AML-193 (cell line): ENCODE measurements at places on chromosomes 4 and X.
A peak's percentile ranks its signal among the peaks of the same experiment; 100 is the strongest.

GRCh38 chr4:8706216-8707044 lies 113.9 kb downstream of the CPZ start:
- no peak for DNase-seq

DNA sequence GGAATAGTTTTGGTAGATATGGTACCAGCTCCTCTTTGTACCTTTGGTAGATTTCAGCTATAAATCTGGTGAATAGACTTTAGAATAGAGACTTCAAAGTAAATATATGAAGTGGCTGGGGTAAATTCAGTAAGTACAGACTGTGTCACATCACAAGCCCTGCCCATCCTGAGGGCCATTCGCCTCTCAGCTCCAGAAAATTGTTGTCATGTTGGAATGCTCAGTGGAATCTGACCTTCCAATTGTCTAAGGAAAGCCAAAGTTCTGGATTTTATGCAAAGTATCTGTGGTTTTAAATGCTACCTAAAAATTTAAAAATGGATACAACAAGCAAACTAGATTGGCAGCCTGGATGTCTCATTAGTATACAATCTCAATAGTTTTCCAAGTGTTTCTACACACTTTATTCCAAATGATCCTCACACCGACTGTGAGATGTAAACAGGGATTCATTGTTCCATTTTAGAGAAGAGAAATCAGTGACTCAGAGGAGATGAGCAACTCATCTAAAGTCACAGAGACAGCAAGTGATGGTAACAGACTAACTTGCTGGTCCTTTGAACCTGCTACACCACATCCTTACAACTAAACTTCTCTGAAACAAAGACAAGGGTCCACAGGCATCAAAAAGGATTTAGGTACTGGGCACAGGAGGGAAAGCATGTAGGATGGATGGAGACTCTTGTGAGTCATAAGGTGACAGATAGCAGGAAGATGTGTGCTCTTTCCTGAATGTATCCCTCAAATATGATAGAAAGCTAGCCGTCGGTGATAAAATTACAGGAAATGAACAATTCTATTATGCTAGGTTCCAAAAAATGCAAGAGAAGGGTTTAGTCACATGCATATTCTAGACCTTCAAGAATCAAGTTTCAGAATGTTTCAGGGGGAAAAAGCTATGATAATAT lies 127.3 kb downstream of the ATP10D start:
- no peak for DNase-seq

GRCh38 chr4:105605493-105605892 lies 53.1 kb downstream of the ARHGEF38 start:
- peak; percentile 2 for DNase-seq

DNA sequence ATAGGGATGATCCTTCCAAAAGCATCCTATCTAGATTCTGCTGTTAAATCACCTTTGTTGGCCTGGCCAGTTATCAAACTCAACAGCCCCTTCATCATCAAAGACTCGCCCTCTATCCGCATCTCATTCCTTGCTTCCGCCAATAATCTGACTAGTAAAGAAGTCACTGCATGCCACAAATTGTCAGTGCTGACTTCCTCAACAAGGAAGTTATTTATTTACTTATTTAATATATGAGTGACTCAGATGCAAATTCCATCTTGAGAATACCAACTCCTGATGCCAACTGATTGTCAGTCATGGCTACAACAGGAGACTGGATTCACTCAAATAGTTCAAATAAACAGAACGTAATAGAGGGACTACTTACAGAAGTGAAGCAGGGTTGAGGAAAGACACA lies 283.8 kb downstream of the TRIML1 start:
- DNase-seq = no peak

GRCh38 chr4:22522706-22523501 lies 7.0 kb upstream of the ADGRA3 start:
- DNase-seq = no peak

DNA sequence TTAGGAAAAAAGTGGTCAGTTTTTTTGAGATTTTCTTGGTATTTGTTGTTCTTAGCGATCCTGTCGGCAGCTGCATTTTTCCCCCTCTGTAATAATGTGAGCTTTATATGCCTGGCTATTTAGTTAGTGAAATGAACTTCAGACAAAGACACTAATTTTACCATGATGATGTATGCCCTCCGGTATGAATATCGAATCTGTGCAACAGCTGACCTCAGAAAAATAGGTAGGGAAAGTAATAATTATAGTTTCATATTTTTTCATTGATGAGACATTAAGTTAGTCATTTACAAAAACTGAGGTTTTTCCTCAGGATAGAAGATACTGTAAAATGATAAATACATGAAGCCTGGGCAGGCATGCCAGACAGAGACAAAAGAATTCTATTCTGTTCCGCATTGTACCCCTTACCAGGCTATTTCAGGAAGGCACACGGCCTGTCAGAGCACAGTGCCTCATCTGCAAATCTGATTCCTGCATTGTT lies 155.8 kb downstream of the SHROOM3 start:
- DNase-seq = no peak

DNA sequence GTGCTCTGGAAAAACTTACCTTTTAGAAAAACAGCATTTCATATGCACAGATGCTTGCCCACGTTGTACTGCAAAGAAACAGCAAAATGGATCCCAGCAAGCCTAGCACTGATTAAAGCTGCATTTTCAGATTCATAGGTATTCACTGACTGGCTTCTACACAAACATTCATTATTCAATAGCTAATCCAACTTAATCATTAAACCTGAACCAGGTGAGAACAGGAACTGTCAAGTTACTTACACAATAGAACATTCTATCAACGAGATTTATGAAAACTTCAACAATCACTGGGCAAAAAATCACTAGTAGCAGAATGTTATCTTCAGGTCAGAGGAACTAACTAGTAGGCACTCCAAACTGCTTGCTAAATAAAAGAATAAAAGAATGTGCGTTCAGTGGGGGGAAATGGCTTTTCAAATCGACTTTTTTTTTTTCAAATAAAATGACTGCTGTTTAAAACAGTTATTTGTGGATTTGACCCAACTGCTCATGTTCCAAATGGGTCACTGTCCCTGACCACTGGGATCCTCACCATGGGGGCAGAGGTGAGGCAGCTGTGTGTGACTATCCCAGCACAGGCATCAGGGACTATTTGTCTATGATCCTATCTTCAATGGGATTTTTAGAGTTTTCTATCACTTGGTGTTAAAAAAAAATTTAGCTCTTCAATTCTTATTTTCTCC lies 42.3 kb downstream of the STX18 start:
- DNase-seq = no peak

DNA sequence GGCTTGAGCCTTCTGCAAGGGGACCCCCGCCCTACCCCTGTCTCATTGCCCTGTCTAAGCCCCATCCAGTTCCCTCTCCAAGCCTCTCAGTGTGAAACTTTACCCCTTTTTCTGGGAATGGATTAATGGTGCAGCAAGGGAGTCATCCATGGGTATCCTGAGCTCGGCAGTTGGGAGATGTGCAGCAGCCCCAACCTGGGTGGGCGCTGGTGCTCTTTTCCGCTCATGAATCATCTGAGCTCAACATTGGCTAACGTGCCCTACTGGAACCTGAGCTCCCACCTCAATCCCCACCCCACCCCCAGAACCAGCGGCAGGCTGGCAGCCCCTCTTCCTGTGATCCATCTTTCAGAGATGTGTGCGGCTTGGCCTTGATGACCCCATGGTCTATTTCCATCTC lies 130.3 kb upstream of the MSX1 start:
- no peak for DNase-seq
